ENCODE measurements at places on chromosomes 16 and 17.

GRCh38 chr16:70703041-70703834 lies 17.4 kb upstream of the MTSS2 start:
- no peak for DNase-seq

GRCh38 chr16:307691-308312 lies 24.8 kb downstream of the PDIA2 start:
- no peak for DNase-seq

DNA sequence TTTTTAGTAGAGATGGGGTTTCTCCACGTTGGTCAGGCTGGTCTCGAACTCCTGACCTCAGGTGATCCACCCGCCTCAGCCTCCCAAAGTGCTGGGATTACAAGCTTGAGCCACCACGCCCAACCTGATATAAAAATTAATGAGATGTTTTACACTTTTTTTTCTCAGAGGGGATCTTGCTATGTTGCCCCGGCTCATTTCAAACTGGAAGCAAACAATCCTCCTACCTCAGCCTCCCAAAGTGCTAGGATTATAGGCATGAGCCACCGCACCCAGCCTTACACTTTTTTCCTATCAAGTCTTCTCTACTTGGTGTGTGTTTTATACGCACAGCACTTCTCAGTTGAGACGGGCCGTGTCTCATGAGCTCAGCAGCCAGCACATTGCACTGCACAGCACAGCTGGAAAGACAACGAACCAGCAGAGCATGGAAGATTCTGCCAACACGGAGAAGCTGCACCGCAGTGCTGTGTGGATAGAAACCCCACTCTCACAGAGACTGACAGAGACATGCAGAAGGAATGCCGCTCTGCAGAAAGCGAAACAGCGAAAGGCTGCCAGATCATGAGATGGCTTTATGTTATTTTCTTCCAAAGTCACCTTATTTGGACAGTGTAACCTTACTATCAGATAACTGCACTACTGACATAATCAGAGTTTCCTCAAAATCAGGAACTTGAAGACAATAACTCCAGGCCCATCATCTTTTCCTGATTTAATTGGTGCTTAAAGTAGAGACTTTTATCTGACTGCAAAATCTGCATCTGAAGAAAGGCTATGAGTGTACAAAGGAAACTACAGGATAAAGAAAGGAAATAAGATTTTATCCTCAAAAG lies 6.5 kb upstream of the QRICH2 start:
- no peak for DNase-seq

- no peak for DNase-seq
These were observed 27.4 kb downstream of the STH start for GRCh38 chr17:46026166-46027047.

GRCh38 chr17:17526369-17526768 lies 30.2 kb upstream of the RASD1 start:
- DNase-seq = no peak

DNA sequence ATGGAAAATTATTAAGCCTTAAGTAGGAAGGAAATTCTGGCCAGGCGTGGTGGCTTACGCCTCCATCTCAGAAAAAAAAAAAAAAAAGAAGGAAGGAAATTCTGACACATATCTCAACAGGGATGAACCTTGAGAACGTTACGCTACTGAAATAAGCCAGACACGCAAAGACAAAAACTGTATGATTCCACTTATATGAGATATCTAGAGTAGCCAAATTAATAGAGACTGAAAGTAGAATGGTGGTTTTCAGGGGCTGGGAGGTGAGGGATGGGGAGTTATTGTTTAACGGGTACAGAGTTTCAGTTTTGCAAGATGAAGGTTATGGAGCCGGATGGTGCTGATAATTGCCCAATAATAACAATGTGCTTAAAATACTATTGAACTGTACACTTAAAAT lies 16.2 kb upstream of the HNF1B start:
- no peak for DNase-seq

GRCh38 chr17:17125136-17126084 lies 80.7 kb downstream of the PLD6 start:
- DNase-seq = no peak

DNA sequence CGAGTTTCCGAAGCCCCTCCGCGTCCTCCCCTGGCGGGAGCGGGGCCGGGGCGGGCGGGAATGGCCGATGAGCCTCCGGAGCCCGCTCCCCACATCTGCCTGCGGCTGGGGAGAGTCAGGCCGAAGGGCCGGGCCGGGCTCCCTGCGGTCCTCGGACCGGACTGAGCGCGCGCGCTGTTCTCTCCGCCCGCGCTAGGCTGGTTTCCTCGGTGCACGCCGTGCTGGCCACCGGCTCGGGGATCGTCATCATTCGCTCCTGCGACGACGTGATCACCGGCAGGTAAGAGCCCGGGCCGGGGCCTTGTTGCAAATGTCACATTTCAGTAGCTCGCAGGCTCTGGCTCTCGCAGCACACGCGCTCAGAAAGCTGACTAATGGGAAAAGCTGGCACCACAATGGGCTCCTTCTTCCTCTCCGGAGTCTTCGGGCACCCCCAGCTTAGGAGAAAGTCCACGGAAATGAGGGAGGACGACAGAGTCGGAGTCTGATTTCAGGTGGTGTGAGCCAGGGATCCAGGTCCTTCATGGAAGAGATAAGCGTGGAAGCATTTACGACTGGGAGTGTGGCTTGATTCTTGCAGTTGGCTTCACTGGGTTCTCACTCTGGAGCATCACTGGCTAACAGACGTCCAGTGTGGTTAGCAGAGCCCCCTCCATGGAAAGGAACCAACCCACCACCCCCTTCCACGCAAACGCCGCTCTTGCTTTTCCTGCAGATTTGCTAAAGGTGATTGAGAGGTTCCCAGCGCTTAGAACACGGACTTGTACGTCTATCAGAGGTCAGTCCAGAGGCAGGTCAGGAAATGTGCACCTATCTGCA lies 715 bp downstream of the TLCD3A start:
- DNase-seq = no peak

- no peak for DNase-seq
These were observed 27.6 kb downstream of the HELZ start for GRCh38 chr17:67217446-67217845.

DNA sequence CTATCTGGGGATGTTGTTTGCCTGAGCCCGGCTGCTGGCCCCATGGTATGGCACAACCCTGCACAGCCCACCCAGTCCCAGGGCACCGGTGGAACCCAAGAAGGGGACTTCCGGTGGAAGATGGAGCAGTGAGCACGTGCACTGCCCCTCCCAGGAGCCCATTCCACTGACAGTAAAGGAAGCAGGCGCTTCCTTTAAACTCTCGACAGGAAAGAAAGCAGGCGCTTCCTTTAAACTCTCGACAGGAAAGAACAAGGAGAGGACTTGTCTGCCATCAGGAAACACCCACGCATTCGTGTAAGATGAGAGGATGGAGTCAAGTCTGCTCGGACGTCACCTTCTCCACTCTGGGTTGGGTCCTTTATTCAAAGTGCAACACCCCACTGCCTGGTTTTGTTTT lies 53.7 kb downstream of the IL21R start:
- DNase-seq = no peak

DNA sequence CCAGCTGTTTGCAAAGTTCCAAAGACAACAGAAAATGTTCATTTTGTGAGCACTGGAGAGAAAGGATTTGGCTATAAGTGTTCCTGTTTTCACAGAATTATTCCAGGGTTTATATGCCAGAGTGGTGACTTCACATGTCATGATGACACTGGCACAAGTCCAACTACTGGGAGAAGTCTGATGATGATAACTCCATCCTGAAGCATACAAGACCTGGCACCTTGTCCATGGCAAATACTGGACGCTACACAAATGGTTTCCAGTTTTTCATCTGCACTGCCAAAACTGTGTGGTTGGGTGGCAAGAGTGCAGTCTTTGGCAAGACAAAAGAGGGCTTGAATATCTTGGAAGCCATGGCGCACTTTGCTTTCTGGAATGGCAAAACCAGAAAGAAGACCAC lies 385.0 kb downstream of the CDH11 start:
- no peak for DNase-seq

- no peak for DNase-seq
These were observed 1.6 kb downstream of the ACTG1 start for GRCh38 chr17:81510785-81511553.

DNA sequence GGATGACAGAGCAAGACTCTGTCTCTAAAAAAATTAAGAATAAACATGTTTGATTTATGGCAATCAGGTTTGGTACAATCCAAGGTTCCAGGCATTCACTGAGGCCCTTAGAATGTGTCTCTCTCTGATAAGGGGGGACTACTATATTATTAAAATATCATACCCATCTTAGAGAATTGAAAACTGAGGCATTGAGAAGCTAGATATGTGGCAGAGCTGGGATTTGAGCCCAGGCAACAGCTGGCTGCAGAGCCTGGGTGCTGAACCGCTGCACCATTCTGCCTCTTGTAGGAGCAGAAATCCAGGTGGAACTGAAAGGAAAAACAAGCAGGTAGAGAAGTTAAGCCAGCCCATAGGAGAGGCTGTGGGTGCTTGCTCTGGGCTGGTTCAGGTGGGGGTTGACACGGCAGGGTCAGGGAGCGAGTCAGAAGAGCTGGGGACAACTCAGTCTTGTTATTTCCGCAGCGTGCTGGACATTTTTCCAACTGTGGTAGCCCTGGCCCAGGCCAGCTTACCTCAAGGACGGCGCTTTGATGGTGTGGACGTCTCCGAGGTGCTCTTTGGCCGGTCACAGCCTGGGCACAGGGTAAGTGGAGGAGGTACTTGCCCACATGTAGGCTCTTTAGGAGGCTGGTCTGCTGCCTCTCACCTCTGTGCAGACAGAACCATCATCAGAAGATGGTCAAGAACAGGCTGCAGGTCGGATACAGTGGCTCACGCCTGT lies 62.5 kb downstream of the WIPI1 start:
- no peak for DNase-seq

DNA sequence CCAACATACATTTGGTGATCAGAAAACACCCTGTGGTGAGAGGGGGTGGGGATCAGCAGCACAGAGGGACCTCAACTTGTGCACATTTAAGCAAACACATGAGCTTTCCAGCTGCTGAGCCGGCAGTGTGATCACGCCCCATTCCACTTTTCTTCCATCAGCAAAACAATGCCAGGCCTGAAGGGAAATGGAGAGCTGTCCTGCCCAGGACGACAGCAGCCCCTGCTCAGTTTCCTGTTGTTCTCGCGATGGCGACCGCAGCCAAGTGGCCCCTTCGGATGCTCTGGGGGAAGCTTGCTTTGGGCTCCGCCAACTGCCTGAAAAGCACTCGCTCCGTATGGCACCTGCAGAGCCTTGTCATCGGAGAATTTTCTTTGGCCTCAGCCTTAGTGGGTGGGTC lies 272.3 kb downstream of the FOXL1 start:
- no peak for DNase-seq

GRCh38 chr17:33007186-33007585 lies 15.5 kb downstream of the SPACA3 start:
- DNase-seq = no peak

DNA sequence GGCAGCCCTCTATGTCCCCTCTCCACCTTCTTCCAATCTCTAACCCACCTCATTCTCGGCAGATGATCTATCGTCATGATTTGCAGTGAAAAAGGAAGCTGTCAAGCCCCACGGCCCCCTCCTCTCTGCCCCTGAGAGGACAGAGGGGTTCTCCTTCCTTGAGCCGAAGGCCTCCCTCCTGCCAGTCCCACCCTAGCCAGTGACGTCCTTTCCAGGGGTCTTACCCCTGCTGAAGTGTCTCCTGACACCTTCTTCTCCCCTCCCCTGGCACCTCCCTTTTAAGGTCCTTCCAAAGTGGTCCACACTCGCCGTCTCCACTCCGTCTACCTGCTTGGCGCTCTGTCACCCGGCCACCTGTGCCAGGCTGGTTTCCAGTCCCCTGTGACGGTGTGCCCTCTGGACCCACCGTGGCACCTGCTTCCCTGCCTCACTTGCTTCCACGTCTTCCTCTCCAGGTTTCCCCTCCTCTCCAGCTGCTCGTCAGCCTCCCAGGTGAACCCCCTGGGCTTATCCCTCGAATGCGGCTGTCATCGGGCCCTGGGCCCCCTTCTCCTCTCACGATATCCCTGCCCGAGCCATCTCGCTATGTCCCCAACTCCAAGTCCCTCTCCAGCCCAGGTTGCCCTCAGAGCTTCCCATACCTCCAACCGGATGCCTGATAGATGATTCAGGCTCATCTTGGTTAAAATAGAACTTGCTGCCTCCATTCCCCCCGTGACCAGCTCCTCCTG lies 5.7 kb downstream of the CCDC102A start:
- no peak for DNase-seq

Data from cortex of kidney (tissue), 1 donor.